Activated CD8-positive, alpha-beta memory T cell treated with anti-CD3 and anti-CD28 coated beads, Interleukin-2, amount 10 ng/mL, durations not matched to agents 7 days and 5 days (primary cell): ENCODE measurements at places on chromosomes 2 and 18. TPM values are rescaled to one million over a fixed set of nuclear protein-coding genes. Genes with fewer than 3 reads are reported as not detected.

Gene SCYGR2
- not detected for total RNA-seq

Gene SIGLEC15
- total RNA-seq, result not detected

GRCh38 chr2:21267232-21267835 is 143.6 kb downstream of the TDRD15 start:
- H3K27ac ChIP-seq, result no peak overlapping the region
- no peak overlapping the region for H3K4me3 ChIP-seq
- no peaks in the 10 kb centered on the region for H3K4me1 ChIP-seq
- H3K36me3 ChIP-seq, result no peaks in the 10 kb centered on the region
- no peak for DNase-seq
- no peaks in the 10 kb centered on the region for H3K27me3 ChIP-seq

DNA sequence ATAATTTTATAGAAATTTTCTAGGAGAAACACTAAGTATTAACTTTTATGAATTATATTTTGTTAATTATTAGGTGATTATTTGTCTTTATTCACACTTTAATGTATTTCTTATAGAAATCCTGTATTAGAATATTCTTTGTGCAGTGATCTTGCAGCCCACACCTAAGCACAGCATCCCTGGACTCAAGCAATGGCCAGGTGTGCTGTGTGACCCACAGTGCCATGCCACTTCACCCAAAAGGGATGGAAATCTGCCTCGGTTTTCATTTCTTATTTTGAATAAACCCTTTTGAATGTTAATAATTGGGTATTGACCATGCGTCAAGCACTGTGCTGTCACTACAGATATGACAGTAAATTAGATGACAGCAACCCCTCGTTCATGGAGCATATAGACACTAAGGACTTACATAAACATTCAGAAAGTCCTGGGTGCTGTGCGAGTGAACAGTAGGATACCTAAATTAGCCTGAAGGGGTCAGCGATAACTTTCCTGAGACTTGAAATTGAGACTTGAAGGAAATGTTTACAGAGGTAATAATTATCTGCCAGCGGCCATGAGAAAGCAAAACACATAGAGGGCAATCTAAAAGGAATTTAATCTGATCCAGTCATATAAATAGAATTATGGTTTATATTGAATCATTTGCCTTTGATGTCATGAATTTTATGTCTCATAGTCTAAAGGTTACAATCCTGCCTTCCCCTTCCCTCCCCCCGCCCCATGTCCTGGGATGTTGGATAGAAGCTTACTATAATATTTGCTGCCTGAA is 52.7 kb upstream of the CALCRL start:
- H3K4me3 ChIP-seq, result no peak overlapping the region
- H3K27me3 ChIP-seq, result no peaks in the 10 kb centered on the region
- no peaks in the 10 kb centered on the region for H3K4me1 ChIP-seq
- H3K27ac ChIP-seq, result no peak overlapping the region
- no peak for DNase-seq

GRCh38 chr18:10142496-10143160 is 228.8 kb downstream of the VAPA start:
- no peak overlapping the region for H3K27ac ChIP-seq
- no peaks in the 10 kb centered on the region for H3K36me3 ChIP-seq
- H3K4me1 ChIP-seq, result peaks cover 3% of the 10 kb centered on the region
- H3K27me3 ChIP-seq, result peaks cover 9% of the 10 kb centered on the region

- H3K27me3 ChIP-seq, result peaks cover 25% of the 10 kb centered on the region
- H3K36me3 ChIP-seq, result no peaks in the 10 kb centered on the region
- no peaks in the 10 kb centered on the region for H3K4me1 ChIP-seq
- H3K27ac ChIP-seq, result no peak within 1 kb of the TSS
- no peak within 1 kb of the TSS for H3K4me3 ChIP-seq
- DNase-seq, result no peak
Observed at GRCh38 chr2:234050455-234051135, at the start of gene SPP2. TSS of gene SPP2 (plus strand) at chr2:234050702. CDS start at chr2:234050787, 85 bp downstream.

- H3K4me3 ChIP-seq, result no peak overlapping the region
- peaks cover 3% of the 10 kb centered on the region for H3K4me1 ChIP-seq
- no peak for DNase-seq
- H3K27ac ChIP-seq, result no peak overlapping the region
Observed at GRCh38 chr2:42163444-42164045, 5.6 kb upstream of the EML4 start.

- no peaks in the 10 kb centered on the region for H3K4me1 ChIP-seq
- DNase-seq, result no peak
- H3K36me3 ChIP-seq, result no peaks in the 10 kb centered on the region
- no peak overlapping the region for H3K27ac ChIP-seq
Observed at GRCh38 chr2:220167956-220168355, 540.5 kb downstream of the SLC4A3 start.

DNA sequence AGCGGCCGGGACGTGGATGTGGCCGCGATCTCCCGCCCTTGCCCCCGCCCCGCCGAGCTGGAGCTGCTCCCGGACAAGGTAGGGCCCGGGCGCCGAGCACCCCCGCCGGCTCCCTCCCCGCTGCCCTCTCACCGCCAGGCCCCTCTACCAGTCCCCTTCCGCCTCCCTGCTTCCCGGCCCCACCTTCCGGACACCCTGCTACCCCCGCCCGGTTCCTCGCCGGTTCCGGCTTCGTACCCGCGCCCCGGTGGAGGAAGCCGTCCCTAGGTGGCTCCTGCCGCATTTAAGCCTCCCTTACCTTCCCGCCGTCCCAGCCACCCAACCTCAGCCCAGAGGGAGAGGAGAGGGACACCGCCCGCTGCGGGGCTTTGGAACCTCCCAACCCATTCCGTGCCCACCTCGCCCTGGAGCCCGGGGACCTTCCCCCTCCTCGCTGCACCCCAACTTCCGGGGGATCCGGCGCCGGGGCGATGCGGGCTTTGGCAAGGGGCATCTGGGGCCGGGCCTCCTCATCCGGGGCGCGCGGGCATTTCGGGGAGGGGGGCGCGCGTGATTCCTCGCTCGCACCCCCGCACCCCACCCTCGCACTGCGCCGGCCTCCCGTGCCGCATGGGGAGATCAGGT is 475 bp downstream of the B3GNT2 start:
- H3K4me1 ChIP-seq, result peaks cover 43% of the 10 kb centered on the region
- DNase-seq, result peak; percentile 78
- peaks cover 5% of the 10 kb centered on the region for H3K36me3 ChIP-seq
- H3K27me3 ChIP-seq, result no peaks in the 10 kb centered on the region
- H3K27ac ChIP-seq, result peak overlapping the region; percentile 95

DNA sequence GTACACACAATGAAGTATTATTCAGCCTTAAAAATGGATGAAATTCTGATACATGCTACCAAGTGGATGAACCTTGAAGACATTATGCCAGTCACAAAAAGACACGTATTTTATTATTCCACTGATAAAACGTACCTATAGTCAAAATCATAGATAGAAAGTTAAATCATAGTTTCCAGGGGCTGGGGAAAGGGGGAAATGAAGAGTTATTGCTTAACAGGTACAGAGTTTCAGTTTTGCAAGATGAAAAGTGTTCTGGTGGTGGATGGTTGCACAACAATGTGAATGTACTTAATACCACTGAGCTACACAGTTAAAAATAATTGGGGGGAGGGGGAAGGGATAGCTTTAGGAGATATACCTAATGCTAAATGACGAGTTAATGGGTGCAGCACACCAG is 279.0 kb upstream of the STON1 start:
- peaks cover 14% of the 10 kb centered on the region for H3K4me1 ChIP-seq
- DNase-seq, result no peak
- no peaks in the 10 kb centered on the region for H3K36me3 ChIP-seq
- H3K27ac ChIP-seq, result no peak overlapping the region
- no peak overlapping the region for H3K4me3 ChIP-seq
- H3K27me3 ChIP-seq, result no peaks in the 10 kb centered on the region

DNA sequence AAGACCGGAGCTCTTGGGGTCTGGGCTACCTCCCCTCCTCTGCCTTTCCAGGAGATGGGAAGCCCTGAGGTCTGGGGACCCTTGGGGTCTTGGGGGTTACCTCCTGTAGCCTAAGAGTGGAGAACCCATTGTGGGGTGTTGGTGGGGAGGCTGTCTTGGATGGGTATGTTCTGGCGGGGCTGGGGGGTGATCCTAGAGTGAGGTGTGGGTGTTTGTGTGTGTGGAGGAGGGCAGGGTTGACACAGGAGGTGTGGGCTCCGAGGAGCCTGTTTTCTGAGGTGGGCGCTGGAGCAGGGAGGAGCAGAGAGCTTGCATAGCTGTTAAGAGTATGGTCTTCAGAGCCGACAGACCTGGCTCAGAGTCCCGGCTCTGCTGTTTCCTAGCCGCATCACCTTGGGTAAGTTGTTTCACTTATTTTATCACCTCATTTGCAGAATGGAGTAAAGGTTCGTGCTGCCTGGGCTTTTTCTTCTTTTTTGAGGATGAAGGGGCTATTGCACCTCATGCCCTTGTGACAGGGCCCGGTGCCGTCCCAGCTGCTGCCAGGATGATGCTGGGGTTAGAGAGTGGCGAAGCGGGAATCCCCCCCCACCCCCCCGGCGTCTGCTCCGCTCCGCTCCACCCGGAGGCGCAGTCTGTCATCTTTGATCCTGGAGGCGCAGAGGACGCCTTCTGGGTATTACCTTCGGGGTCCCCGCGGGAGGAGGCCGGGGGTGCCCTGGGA is 17.2 kb downstream of the TET3 start:
- peak overlapping the region; percentile 52 for H3K4me3 ChIP-seq
- peaks cover 19% of the 10 kb centered on the region for H3K4me1 ChIP-seq
- no peak for DNase-seq
- peaks cover 2% of the 10 kb centered on the region for H3K36me3 ChIP-seq
- H3K27me3 ChIP-seq, result peaks cover 4% of the 10 kb centered on the region

DNA sequence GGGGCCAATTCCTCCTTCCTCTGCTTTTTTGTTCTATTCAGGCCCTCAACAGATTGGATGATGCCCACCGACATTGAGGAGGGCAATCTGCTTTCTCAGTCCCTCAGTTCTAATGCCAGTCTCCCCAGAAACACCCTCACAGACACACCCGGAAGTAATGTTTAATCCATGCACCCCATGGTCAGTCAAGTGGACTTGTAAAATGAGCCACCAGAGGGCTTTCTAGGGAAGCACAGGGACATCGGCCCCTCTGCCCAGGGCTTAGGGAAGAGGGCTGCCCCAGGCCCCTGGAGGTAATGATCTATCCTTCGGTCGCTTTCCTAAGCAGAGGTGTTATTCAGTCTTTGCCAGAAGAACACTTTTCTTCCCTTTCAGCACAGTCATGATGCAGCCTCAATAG is 107.4 kb downstream of the PDCL3 start:
- no peak overlapping the region for H3K27ac ChIP-seq
- no peaks in the 10 kb centered on the region for H3K4me1 ChIP-seq

DNA sequence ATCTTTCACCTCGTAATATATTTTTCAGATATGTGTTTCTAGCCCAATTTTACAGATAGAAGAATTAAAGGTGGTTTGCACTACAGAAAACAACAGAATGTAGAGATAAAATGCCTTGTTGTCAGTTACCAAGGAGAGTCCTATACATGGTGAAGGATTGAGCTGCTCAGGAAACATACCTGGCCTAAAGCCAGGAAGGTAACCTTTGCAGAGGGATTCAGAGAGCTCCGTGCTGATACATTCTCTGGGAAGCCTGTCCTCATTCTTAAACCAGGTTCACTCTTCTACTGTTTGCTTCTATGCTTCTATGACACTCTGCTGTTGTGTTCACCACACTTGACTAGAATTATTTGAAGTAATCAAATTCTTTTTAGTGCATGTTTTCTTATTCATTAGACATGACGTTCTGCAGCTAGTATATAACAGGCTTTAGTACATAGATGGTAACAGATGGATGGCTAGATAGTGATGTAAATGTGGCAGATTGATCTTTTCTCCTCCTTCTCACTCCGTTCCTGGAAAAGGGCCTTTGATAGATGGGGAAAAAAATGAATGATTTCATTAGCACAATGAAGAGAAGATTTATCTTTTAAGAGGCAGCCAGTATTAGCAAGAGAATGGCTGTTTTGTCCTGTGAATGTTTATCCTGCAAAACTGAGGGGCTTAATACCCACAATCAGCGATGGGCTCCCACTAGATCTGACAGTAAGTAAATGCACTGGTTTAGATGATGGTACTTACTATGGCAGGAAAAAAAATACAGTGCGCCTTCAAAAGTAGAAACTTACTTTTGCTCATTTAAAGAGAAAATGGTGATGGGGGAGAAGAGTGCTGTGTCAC is 589.6 kb upstream of the FAM98A start:
- H3K4me1 ChIP-seq, result no peaks in the 10 kb centered on the region
- H3K27me3 ChIP-seq, result no peaks in the 10 kb centered on the region
- H3K27ac ChIP-seq, result no peak overlapping the region
- H3K36me3 ChIP-seq, result no peaks in the 10 kb centered on the region
- H3K4me3 ChIP-seq, result no peak overlapping the region
